Activated T-cell treated with anti-CD3 and anti-CD28 coated beads for 24 hours (primary cell): ENCODE measurements at places on chromosomes 16 and 17.

- no peak for DNase-seq
These were observed 37.6 kb downstream of the NOS2 start for GRCh38 chr17:27762527-27763305.

DNA sequence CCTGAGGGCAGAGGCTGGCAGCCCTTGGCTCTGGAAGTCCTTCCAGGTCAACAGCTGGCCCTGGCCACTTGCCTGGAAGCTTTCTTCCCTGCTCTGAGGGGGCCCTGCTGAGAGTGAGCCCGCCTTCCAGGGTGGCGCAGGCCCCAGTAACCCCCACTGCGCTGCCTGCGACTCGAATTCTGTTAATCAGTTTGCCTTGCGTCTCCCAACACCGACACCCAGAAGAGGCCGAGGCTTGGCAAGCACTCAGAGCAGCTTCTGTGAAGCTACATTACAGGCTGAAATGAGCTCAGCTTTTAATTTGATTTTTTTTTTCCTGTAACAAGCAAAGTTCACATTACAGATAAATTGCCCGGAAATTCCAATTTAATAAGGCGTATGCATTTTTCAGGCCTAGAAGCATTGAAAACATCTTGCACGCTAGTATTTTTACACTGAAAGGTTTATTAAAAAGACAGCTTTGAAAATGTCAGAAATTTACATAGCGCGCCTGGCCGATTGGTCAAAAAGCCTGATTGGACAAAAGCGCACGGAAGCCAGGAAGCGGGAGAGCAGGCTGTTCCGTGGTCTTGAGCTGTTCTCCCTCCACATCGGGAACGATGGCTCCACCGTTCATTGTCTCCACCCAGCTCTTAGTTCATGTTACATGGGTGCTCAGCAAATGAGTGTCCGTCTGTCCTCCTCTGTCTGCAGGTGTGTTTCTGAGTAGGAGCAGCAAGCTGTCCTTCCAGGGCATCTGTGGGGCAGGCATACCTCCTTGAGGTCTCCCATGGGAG is 65.5 kb upstream of the HSBP1 start:
- no peak for DNase-seq

DNA sequence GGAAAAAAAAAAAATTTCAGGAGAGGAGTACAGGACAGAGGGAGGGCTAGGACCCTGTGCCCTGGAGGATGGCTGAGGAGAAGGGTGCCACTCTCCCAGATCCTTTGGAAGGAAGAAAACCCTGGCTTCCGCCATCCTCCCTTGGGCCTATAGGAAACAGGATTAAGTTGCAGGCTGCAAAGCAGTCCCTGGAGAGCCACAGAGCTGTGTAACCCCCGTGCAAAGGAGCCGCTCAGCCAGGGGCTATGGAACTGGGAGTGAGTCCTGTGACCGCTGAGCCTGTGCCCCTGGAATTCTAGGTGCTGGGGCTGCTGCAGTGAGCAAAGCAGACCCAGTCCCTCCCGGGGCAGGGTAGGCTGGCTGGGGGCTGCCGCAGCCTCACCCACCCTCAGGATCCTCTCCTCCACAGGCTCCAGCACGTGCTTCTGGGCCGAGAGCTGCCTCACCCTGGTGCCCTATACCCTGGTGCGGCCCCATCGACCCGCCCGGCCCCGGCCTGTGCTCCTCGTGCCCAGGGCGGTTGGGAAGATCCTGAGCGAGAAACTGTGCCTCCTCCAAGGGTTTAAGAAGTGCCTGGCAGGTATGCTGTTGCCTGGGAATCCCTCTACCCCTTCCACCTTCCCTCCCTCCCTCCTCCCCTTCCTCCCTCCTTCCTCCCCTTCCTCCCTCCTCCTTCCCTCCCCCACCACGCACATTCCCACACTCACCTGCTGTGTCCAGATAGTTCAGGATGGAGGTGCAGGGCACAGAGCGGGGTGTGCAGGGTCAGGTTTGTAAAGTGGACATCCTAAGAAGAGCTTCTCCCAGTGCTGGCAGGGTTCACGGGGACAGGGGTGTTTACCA is 15.3 kb downstream of the SGSH start:
- DNase-seq = no peak

- no peak for DNase-seq
These were observed 3.0 kb downstream of the IL32 start for GRCh38 chr16:3068487-3068886.

DNA sequence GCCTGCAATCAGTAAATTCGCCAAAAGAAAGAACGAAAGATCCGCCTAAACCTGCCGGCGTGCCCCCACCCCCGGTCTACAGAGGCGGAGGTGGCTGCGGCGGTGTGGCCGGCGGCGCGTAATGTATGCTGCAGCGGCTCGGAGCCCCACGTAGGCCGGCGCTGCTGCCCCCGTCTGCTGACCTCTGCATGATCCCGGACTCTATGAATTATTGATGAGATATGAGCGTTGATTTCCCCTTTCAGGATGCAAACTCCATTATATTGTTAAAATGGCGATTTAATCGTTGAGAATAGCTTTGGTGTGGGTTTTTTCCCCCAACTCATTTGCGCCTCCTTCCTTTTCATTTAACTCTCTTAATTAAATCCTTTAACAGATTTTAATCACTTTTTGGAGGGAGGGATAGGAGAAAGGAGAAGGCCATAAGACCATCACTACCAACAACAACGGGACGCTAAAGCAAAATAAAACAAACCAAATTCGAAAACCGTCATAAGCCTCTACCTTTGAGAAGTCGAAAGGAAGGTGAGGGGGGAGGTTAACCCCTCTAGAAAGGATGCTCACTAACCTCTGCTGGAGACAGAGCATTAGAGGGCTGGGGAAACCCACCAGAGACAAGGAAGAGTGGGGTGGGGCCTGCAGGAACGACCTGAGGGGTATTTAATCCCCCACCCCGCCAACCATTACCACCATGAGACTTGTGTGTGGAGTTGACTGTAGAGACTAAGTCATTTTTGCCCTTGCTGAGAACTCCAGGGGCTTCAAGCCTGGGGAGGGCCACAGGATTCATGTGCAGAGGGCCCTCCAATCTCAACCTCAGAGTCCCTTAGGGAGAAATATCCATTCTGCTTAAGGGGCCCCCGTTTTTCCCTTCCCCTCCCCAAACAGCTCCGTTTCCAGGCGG is 3.4 kb downstream of the HOXB3 start:
- DNase-seq = no peak

GRCh38 chr16:56343661-56344517 is 81.5 kb downstream of the AMFR start:
- DNase-seq = no peak

DNA sequence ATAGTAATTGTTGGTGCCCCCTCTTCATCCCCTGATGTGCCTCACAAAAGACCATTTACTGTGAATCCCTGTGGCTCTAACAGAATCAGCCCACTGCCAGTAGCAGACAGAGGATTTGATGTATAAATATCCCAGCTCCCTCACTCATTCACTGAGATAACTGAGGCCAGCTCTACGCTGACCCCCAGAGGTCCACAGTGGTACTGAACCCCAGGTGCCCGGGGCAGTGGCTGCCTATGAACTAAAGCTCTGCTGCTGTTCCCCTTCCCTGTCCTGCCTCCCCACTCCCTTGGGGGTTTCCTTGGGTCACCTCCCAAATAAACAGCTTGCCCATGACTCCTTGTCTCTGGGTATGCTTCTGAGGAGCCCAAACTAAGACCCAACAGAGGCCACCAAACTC is 295.8 kb downstream of the FOXL1 start:
- DNase-seq = peak; percentile 4

GRCh38 chr17:50102164-50102991 is 7.2 kb downstream of the PDK2 start:
- no peak for DNase-seq

DNA sequence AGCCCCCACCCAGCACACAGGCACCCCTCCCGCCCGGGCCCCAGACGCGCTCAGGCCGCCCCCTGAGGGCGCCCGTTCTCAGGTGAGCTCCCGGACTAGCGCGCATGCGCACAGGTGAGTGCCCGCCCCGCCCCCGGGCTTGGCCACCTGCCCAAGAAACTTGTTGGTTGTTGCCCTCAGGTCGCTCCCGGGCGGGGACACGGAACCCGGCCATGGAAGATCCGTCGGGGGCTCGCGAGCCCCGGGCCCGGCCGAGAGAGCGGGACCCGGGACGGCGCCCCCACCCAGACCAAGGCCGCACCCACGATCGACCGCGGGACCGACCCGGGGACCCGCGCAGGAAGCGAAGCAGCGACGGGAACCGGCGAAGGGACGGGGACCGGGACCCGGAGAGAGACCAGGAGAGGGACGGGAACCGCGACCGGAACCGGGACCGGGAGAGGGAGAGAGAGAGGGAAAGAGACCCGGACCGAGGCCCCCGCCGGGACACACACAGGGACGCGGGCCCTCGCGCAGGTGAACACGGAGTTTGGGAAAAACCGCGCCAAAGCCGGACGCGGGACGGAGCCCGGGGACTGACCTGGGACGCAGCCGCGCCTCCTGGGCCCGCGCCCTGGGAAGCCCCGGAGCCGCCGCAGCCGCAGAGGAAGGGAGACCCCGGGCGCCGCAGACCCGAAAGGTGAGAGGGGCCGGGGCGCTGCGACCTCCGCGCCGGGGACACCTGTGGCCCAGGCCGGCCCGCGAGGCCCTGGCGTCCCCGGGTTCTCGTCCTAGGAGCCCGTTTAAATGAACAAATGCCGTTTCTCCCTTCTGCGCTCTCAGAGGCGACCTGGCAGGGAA is at the start of gene MARVELD3:
MARVELD3 (plus strand) TSS at position 167 of the 840 bp plus-strand sequence; CDS start at position 213, 46 bp downstream.
- DNase-seq = no peak

GRCh38 chr16:87437911-87438610 is 45.9 kb downstream of the MAP1LC3B start:
- no peak for DNase-seq

GRCh38 chr17:67448449-67448848 is 71.4 kb downstream of the PITPNC1 start:
- DNase-seq = no peak

DNA sequence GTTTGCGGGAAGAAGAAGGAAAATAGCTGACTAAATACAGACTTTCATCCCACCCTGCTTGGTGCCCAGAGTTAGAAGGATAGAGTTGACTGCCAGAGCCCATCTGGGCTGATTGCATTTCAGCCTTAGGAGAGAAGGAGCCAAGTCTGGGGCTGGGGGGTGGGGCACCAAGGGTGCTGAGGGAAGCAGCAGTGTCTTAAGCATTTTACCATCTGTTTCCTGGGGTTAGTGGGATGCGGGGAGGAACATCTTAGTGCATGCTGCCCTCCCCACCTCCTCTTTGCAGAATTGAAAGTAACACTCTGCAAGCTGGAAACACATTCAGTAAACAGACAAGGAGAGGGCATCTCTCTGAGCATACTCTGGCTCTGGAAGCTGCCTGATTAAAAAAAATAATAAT is 1.5 kb upstream of the ARL5C start:
- DNase-seq = no peak

- DNase-seq = no peak
These were observed 97.8 kb downstream of the WDR59 start for GRCh38 chr16:74887084-74887483.

DNA sequence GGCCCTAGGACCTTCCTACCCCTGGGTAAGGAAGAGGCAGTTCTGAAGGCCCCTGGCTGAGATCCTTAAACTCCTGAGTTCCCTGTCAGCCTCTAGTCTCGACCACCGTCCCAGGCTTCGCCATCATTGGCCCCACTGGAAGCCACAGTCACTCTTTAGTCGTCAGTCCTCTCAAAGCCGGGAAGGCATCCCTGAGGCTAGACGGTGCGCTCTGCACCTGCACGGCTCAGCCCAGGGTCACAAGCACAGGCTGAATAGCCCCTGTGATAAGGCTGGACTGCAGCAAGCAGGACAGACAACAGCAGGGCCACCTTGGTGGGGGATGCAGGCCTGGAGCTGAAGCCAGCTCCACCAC is 3.3 kb upstream of the HEXIM1 start:
- DNase-seq = no peak

GRCh38 chr17:45087504-45087975 is 26.4 kb downstream of the NMT1 start:
- no peak for DNase-seq

- DNase-seq = no peak
These were observed 19.5 kb upstream of the TUBG2 start for GRCh38 chr17:42639525-42640113.

DNA sequence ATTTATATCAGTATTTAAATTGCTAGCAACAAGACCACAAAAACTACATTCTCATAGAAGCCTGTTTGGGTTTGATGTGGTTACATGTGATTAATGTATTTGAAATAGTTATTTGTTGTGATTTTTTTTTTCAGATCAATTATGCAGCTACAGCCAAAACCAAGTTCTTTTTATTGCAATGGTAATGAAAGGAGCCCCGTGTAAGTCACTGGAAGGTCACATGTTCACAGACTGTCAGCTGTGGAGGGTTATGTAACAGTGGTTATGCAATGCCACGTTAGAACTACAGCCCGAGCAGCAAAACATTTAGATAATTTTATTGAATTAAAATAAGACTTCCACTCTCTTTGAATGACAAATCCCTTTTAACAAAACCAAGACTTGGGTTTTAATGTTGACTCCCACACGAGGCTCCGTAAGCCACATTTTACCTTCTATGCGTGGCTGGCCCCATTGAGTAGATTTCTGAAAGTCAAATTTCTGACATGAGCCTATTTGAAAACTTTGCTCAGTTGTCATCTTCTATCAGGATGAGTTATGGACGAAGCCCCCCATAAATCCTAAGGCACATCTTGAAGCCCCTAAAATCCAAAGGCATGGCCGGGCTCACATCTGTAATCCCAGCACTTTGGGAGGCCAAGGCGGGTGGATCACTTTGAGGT is 41.8 kb upstream of the SEC14L1 start:
- DNase-seq = no peak

GRCh38 chr16:78363843-78364555 is 264.5 kb downstream of the WWOX start:
- DNase-seq = no peak

GRCh38 chr16:83200005-83200779 is 573.4 kb downstream of the CDH13 start:
- no peak for DNase-seq

GRCh38 chr17:15408803-15409202 is 58.6 kb downstream of the CDRT4 start:
- DNase-seq = no peak

DNA sequence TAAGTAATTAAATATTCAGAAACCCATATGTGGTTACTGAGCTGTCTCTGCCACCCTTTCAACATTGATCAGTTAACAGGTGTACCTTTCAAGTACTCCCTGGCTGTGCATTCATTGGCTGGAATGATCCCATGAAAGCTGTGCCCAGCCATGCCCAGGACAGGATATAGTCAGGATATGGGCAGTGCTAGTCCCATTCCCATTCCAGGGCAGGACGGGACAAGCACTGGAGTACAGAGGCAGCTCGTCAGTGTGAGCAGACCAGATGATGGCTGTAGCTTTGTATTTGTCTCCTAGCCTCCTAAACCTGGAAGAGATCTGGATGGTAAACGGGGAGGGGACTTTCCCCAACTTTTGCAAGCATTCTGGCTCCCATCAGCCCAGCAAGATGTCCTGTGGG is 22.5 kb downstream of the HEATR3 start:
- DNase-seq = no peak
